ENCODE measurements at places on chromosomes 2 and 18.
A peak's percentile ranks its signal among the peaks of the same experiment; 100 is the strongest.

DNA sequence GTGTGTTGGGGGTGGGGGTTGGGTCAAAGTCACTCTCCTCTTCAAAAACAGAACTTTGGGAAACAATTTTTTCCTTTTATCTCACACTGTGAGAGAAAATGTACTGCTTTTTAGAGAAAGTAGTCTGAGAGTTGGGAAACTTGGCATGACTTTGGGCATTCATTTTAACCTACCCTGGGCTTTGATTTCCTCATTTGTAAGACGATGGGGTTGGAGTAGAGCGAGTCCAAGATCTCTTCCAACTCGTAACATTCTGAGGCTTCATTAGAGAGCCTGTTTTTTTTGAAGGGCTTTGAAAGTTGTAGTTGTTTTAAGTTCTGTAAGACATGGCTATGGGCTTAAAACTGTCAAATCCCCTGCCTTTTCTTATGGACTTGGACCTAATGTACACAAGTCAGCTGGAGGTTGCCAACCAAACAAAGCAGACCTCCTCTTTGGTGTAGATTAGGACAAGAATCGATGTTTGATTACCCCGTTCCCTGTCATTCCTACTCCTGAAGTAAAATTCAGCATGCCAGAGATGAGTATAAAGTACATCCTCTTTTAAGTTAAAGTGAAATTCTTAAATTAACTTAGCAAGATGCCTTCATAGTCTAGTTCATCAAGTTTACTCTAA lies 8.4 kb downstream of the PHLPP1 start:
- no peak for DNase-seq

- no peak for DNase-seq
These were observed 81.8 kb downstream of the INO80D start for GRCh38 chr2:206004004-206004693.

DNA sequence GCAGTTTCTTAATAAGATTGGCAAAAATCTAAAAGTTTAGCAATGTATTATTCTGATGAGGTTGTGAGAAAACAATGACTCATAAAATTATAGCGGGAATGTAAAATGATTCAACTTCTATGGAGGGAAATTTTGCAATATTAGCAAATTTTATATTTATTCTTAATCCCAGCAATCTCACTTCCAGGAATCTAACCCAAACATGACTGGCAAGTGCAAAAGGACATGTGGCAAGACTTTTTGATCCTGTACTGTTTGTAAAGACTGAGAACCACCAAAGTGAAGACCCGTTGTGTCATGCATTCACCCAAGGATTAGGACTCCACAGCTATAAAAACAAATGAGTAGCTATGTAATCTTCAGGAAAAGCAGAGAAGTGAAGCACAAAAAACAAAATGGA lies 234.8 kb upstream of the KYNU start:
- no peak for DNase-seq

DNA sequence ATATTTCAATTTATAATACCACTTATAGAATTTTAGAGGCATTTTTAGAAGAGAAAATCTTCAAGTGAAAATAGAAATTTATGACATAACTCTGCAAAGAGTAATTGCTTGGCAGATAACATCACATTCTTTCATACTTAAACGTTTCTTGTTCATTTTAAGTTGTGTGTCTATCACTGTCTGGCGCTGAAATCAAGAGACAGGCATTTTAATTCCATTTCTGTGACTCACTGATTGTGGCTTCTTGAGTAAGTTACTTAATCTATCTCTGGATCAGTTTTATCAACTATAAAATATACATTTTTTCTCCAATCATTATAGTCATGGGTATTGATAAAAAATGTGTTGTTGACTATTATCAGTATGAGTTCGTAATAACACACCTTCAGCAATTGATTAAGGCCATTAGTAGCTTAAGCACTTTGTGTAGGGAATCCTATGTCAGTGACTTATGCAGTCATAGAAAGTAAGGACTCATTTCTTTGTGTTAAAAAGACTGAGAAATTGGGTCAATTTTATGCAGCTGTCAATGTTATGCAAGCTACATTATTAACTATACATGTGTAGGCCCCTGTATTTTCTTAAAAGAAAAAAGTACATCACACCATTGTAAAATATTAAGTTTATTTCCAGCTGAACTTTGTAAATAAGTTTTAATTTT lies 497.3 kb downstream of the CCDC85A start:
- DNase-seq: no peak

DNA sequence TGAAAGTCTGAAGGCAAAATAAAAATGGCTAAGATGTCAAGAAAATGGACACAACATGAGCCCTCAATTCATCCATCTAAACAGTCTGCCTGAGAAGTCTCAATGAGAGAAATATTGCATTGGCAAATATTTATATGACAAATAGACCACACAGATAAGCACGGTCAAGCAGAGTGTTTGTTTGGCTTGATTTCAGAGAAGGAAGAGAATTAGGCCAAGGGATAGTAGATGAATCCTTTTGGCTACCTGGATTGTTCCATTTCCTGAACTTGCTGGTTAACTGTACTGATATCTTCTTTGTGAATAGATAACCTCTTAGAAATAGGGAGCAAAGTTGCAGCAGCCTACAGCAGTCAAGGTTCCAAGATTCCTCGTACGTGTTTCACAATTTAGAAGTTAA lies 129.6 kb downstream of the RBMS1 start:
- DNase-seq: no peak

GRCh38 chr2:218180467-218181114 lies 13.8 kb upstream of the CXCR1 start:
- no peak for DNase-seq

GRCh38 chr2:111100087-111100764 lies 20.5 kb upstream of the BCL2L11 start:
- no peak for DNase-seq

DNA sequence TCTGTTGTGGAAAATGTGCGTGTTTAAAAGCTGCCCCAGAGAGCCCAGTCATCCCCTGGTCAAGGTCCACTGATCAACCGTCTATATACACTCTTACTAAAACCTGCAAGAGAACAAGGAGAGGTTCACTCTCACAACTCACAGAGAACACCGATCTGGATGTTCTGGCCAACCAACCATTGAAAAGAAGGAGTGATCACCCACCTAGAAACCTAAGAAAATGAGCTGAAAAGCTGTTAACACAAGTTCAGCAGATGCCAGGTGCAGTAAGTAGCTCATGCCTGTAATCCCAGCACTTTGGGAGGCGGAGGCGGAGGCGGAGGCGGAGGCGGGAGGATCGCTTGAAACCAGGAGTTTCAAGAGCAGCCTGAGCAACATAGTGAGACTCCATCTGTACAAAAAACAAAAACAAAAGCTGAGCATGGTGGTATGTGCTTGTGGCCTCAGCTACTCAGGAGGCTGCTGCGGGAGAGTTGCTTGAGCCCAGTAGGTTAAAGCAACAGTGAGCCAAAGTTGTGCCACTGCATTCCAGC lies 14.5 kb downstream of the ATG16L1 start:
- DNase-seq: no peak

DNA sequence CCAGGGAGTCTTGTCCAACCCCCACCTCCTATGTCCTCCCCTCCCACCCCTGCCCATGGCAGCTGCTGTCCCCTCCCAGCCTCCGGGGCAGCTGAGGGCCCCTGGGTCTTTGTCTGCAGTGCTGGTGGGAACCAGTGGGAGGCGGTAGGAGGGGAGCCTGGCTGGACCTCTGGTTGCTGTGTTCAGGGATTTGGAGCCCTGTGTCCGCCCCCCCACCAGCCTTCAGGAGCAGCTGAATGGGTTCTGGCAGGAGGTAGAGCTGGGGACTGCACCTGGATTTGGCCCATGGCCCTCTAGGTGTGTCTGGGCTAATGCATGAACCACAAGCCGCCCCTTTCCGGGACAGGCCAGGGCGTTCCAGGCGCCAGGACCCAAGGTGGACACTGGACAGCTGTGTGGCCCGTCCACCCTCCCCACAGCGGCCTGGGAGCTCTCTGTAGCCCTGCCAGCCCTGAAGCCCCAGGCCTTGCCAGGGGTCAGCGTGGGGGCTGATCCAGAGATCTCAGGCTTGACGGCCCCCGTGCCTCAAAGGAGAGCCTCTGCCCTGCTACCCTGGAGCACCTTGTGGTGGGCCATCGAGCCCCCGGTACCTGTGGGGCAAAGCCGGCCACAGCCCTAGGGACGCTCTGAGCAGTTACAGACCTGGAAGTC lies 25.4 kb downstream of the GPC1 start:
- DNase-seq: peak; percentile 2

DNA sequence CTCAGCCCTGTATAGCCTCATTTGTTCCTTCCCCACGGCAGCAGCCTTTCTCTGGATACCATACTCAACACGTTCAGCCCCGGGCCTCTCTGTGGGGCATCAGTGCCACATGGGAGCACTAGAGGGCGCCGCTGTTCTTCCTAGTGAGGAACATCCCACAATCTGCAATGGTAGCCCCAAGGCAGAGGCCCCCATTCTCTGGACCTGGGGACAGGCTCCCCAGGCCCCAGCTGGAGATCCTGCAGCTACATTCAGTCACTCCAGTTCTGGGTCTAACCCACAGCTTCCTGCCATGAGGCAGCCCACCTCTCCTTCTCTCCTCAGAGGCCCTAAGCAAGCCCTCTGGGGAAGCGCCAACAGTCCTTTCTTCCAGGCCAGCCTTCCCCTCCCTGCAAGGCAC lies 14.2 kb upstream of the SFXN5 start:
- peak; percentile 72 for DNase-seq

GRCh38 chr2:149058936-149059335 lies 20.4 kb downstream of the LYPD6B start:
- DNase-seq: no peak

All from naive thymus-derived CD8-positive, alpha-beta T cell (primary cell).